ENCODE measurements at places on chromosomes 11 and 22. TPM values are rescaled to one million over a fixed set of nuclear protein-coding genes. Genes with fewer than 3 reads are reported as not detected.

- DNase-seq = no peak
Measured at GRCh38 chr22:23181721-23182308, 1.5 kb downstream of the BCR start.

DNA sequence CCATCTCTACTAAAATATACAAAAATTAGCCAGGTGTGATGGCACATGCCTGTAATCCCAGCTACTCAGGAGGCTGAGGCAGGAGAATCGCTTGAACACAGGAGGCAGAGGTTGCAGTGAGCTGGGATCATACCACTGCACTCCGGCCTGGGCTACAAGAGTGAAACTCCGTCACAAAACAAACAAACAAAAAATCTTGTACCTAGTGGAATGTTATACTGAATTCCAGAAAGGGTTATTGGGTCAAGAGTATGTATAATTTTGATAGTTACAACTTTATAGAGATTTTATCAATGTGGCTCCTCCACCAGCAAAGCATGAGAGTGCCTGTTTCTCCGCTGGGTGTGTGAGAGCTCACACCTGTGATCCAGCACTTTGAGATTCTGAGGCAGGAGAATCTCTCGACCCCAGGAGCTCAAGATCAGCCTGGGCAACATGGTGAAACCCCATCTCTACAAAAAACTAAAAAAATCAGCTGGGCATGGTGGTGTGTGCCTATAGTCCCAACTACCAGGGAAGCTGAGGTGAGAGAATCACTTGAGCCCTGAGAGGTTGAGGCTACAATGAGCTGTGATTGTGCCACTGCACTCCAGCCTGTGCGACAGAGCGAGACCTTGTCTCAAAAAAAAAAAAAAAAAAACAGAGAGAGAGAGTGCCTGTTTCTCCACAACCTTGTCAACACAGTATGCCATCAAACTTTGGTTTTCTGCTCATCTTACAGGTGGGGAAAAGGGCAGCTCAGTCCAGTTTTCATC is 12.7 kb upstream of the FOLR1 start:
- no peak for DNase-seq

GRCh38 chr11:59901306-59901705 is 22.7 kb downstream of the OOSP3 start:
- no peak for DNase-seq

- DNase-seq = no peak
Measured at GRCh38 chr11:20248121-20248772, 88.0 kb upstream of the DBX1 start.

Gene HORMAD2
- total RNA-seq = not detected

Gene SDHAF2
- 54.5 TPM for total RNA-seq

Gene IGLL1
- not detected for total RNA-seq

Gene SLCO2B1
- 293 TPM for total RNA-seq

Data from Peyer's patch (tissue), 4 donors.